ENCODE measurements at places on chromosomes 4 and X. TPM values are rescaled to one million over a fixed set of nuclear protein-coding genes. Genes with fewer than 3 reads are reported as not detected.

Gene GPRIN3
- not detected for polyA plus RNA-seq

Gene FMR1NB
- polyA plus RNA-seq: not detected

- DNase-seq: peak; percentile 90
Measured at GRCh38 chr4:169621731-169622492, 1.5 kb downstream of the CLCN3 start.

DNA sequence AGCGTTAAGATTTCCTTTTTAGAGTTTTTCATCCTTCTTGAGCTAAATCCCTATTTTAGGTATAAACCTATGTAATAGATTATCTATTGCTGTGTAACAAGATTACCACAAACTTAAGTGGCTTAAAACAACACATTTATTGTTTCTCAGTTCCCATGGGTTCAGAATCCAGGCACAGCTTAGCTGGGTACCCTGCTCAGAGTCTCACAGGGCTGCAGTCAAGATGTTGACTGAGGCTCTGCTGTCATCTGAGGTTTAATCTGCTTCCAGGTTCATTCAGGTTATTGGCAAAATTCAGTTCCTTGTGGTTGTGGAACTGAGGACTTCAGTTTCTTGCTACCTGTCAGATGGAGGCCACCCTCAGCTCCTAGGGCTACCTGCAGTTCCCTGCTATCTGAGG lies 60.9 kb downstream of the GK start:
- no peak for DNase-seq

DNA sequence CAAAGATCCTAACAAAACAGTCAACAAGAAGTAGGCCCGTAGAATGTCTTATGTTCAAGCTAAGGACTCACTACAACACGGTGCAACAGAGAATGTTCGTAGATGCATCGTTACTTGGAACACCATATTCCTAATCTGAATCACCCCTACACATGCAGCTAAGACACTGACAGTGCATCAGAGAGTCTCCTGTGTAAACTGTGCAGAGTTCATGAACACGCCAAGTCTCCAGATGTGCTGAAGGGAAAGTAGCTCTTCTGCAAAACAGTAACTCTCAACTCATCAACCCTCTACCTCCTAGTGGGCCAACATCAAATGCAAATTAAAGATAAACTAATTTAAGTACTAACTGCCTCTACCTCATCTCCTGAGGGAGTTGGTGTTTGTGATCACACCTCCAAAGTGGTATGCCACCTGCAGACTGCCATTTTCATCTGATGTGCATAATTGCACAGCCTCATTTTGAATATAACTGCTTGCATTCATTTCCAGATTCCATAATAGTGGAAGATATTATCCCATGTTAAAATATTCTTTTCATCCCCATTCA lies 73.5 kb downstream of the MOSPD2 start:
- no peak for DNase-seq

- DNase-seq: no peak
Measured at GRCh38 chr4:118259111-118259510, 93.7 kb downstream of the PRSS12 start.

- DNase-seq: peak; percentile 58
Measured at GRCh38 chrX:2692221-2693112, 1.4 kb downstream of the CD99 start.
